ENCODE measurements at places on chromosomes 5 and 9.

GRCh38 chr5:68499987-68500386 is 284.4 kb downstream of the PIK3R1 start:
- DNase-seq, result no peak

GRCh38 chr9:133524679-133525228 is at the start of gene MYMK:
MYMK (minus strand) TSS chr9:133524959; CDS start chr9:133524844, 115 bp downstream.
- no peak for DNase-seq

DNA sequence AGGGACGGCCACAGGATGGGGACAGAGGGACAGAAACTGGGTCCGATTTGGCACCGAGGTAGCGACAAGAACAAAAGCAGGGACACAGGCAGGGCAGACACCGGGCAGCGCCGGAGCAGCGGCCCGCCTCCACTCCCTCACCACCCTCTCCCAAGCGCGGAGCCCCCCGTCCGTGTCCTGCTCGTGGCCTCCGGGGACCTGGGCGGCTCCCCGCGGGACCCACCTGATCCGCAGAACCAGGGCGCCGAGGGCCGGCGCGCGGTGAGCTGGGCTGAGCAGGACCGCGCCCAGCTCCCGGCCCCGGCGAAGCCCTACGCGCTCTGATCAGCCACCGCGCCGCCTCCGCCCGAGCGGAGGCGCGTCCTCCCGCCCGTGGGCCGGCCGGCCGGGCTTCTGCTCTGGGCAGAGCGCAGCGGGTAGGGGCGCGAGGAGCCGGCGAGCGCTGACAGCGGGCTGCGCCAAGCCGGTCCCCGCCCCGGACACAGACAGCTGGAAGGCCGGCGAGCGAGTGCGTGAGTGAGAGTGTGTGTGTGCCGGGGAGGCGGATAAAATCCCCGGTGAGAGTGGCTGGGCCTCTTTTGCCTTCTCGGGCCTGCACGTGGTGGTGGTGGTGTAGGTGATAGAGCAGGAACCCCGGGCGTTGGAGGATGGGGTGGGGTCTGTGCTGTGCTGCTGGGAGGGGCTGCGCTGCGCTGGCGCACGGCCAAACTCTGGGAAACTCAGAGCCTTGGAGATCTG is at the start of gene GGTA1:
GGTA1 (minus strand) TSS at position 418 of the 738 bp plus-strand sequence. CDS start 31,922 bp downstream, outside the sequence.
- no peak for DNase-seq

- no peak for DNase-seq
These were observed 1.9 kb downstream of the TEX53 start for GRCh38 chr9:114655689-114656088.

- no peak for DNase-seq
These were observed 10.7 kb downstream of the TNFAIP8 start for GRCh38 chr5:119366540-119366881.

DNA sequence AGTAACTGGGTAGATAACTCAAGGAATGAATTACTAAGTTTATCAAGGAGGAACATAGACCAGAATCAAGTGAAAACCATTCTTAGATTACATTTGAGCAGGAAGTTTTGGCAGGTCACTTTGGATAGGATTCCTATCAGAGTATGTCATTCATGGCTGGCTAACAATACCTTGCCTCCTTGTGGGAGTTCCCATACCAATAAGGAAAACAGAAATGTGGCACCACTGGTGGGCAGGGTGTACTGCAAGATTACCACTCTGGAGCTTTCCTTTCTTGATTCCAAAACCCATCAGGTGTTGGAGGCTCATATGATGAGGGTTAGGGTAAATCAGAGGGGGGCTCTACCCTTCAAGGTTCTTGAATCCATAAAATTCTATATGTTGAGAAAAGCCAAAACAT is 18.6 kb upstream of the SPATA31D1 start:
- DNase-seq, result no peak

DNA sequence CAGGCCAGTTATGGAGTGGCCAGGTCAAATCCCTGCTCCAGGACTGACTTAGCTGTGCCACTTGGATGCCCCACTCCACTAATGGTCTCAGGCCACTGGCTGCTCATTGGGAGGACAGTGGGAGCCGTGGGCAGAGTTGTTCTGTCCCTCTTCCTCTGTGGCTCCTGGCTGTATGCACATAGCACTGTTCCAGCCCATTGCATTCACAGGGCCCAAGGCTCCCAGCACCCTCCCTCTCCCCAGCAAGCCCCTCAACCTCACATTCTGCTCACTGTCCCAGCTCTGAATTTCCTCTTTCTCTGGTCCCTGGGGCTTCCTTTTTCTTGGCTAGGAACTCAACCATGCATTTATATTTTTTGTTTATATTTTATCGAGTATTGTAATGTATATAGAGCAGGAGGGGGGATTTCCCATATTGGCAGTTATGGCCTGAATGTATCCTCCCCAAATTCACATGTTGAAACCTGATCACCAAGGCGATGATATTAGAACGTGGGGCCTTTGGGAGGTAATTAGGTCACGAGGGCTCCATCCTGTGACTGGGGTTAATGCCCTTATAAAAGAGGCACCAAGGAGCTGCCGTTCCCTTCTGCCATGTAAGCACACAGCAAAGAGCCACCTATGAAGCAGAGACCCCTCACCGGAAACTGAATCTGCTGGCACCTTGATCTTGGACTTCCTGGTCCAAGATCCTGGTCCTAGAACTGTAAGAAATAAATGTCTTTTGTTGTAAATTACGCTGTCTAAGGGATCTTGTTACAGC is 17.0 kb upstream of the MVB12B start:
- DNase-seq, result no peak

DNA sequence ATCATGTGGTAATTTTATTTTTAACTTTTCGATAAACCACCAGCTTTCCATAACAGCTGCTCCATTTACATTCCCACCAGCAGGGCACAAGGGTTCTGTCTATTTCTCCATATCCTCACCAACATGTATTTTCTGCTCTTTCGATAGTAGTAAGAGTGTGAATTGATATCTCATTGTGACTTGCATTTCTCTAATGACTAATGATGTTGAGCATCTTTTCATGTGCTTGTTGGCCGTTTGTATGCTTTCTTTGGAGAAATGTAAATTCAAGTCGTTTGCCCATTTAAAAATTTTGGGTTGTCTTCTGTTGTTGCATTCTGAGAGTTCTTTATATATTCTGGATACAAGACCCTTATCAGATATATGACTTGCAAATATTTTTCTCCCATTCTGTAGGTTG is 45.9 kb downstream of the PSD2 start:
- no peak for DNase-seq
